ENCODE measurements at places on chromosomes 16 and 17.

DNA sequence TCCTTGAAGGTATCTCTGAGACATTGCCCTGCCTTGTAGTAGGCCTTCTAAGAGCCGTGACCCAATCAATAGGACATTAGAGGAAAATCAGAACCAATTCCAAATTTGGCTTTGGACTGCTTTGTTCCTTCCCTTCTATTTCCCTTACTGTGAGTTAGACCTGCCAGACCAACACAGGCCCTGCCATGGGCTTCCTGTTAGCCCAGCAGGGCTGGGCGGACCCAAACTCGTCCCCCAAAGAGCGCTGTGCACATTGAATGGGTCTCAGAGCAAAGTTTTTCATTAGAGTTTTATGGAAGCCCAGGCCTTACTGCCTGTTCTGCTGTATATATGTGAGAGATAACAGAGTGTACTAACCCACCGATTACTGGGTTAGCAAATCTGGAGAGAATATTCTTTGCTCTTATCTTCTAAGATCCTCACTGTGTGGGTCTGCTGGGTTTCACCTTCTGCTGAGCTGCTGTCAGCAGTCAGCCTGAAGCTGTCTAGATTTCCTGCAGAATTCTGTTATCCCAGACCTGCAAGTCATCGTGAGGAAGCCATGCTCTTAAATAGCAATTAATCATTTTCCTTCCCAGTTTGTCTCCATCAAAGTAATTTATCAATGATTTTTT is 5.7 kb downstream of the ARHGAP44 start:
- no peak for DNase-seq

- DNase-seq, result no peak
Measured at GRCh38 chr16:69012906-69013305, 92.5 kb upstream of the HAS3 start.

GRCh38 chr17:29616300-29617048 is 6.2 kb downstream of the CORO6 start:
- DNase-seq, result no peak

GRCh38 chr16:29146266-29146665 is 161.4 kb downstream of the LAT start:
- no peak for DNase-seq

DNA sequence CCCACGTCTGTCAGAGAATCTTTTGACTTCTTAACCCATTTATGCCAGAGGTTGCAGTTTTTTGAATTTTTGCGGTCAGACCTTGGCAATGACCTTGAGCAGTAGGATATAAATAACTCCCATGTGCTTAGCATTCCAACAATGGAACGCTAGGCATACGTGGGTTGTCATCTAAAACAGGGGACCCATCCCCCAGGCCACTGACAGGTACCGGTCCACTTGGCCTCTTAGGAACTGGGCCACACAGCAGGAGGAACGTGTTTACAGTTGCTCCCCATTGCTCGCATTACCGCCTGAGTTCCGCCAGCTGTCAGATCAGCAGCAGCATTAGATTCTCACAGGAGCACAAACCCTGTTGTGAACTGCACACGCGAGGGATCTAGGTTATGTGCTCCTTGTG is 76.8 kb upstream of the LGALS9 start:
- no peak for DNase-seq

DNA sequence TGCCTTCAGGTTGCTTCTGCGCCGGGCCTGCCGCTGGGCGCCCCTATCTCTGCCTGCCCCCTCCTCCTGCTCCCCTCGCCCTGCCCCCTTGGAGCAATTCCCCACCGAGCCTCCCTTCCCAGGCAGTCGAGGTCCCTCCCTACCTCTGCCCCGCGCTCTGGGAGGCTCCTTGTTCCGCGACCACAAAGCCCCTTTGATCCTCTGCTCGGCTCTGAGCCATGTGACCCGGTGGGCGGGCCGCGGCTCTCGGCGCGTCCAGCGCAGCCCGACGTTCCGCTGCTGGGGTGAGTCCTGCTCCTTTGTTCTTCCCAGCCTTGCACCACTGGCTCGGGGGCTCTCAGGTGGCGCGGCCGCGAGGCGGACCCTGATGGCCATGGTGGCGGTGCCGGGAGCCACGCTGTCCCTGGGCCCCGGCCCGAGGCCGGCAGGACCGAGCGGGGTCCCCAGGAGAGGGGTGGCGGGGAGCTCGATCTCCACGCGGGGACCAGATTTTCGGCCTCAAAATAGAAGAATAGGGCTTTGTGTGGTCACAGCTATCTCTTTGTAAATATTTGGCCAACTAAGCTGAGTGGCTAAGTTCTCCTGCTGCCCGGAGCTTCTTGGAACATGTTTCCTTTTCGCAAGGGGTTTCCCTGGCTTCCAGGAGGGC is 310.6 kb downstream of the SEC14L1 start:
- DNase-seq, result no peak

GRCh38 chr17:31660684-31661083 is 198.4 kb downstream of the COPRS start:
- no peak for DNase-seq

DNA sequence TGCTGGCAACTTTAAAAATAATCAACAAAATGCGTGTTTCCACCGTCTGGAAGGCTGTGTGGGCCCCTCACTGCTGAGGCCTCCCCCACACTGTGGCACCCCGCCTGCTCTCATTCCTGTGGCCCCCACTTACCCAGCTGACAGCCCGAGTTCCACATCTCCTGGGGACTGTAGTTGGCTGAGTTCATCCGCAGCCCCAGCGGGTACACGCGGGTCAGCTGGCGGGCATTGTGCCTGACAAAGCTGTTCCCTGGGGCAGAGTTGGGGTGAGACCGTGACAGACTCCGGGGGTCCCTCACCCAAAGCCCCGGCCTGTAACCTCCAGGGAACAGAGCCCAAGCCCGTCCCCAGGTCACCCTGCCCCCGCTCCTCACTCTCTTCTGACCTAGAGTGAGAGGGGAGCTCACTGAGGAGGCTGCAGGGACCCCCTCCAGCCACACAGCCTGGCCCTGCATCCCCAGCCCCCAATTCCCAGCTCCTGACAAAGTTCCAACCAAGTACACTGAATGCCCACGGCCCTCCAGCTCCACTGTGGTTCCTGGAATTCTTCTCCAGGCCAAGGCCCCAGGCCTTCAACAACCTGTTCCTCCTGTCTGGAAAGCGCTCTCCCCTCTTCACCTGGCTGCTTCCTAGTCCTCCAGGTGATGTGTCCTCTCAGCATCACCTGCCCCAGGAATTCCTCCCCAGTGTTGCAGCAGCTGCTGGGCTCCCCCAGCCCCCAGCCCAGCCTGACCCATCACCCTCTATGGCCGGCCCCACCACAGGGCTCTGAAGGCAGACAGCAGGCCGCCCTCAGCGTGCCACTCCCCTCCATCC is 18.0 kb downstream of the PLCD3 start:
- no peak for DNase-seq

- DNase-seq, result no peak
Measured at GRCh38 chr17:35728551-35728950, 2.9 kb upstream of the RASL10B start.

DNA sequence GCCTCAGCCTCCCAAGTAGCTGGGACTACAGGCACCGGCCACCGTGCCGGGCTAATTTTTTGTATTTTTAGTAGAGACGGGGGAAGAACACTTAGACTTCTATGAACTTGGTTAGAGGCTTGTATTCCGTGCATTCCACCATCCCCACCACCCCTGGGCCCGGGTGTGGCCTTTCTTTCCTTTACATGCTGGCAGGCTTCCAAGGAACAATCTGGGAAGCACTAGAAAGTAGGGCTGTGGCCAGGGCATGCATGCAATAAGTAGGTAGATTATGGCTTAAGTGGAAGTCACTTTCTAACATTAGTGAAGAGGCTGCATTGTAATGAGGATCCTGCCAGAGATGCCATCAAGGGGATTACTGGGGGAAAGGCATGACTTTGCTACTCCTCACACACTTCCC is 171.6 kb downstream of the SHISA6 start:
- DNase-seq, result no peak

DNA sequence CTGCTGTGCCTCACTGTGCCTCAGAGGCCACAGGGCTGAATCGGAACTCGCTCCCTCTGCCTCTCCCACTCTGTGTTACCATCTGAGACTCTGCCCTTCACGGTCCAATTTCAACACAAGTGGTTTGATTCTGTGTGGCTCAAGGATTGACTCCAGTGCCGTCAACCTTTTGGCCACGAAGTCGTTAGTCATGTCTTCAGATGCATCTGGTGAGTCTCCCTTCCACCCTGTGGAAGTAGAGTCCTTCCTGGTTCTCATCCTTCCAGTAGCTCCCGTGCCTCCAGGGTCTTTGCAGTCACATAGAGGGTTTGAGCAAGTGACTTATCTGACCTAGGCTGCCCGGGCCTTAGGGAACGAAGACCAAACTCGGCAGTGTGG is 51.2 kb downstream of the PGS1 start:
- DNase-seq, result no peak

DNA sequence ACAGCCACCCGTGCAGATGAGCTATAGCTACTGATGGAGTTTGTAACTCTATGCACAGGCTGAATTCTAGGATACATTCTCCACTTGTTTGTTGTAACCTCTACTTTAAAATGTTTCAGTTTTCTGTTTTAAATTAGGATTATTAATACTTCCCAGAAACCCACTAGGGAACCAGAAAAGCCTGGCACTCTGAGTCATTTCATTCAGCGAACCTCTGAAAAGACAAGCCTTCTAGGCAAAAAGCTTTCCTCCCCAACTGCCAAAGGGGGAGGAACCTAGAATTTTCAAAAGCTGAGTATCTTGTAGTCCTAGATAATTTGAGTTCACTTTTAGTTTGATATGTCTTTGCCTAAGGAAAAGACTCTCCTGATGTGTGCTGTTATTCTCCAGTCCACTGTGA is 43.2 kb downstream of the GOSR1 start:
- DNase-seq, result no peak

GRCh38 chr17:73336408-73337329 is 24.9 kb upstream of the CDC42EP4 start:
- no peak for DNase-seq

- DNase-seq, result peak; percentile 67
Measured at GRCh38 chr17:57852092-57852954, 2.5 kb upstream of the MRPS23 start.

- no peak for DNase-seq
Measured at GRCh38 chr16:79897104-79897452, 296.5 kb upstream of the MAF start.

GRCh38 chr17:75917141-75917916 is 12.6 kb upstream of the MRPL38 start:
- DNase-seq, result no peak

DNA sequence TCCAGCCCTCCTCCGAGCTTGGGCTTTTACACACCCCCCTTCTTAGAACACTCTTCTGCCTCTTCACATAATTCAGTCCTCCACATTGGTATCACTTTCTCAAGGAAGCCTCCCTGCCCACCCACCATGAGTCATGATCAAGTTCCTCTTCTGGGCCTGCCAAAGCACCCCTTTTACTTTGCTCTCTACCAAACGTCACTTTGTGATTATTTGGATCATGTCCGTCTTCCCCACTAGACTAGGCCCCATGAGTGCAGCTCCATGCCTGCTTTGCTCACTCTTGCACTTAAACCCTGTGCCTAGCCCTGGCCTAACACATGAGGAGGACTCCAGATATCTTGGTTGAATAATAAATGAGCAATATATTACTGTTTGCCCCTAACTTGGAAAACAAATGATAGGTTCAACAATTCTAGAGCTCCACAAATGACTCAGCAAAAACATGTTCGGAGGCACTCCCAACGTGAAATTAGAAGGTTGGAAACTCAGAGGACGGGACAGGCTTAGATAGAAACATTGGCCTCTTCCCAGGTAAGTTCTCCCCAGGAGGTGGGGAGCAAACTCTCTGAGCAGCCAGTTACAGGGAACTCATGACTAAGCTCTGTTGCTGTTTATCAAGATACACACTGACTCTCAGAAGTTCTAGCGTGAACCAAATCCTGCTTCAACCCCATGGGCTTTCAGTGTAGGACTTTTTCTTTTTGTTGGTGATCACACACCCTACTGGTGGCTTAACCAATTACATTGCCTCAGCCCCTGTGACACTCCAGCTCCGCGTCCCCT is 28.3 kb downstream of the G6PC1 start:
- DNase-seq, result peak; percentile 87

- DNase-seq, result no peak
Measured at GRCh38 chr17:82843904-82844680, 4.3 kb upstream of the ZNF750 start.

DNA sequence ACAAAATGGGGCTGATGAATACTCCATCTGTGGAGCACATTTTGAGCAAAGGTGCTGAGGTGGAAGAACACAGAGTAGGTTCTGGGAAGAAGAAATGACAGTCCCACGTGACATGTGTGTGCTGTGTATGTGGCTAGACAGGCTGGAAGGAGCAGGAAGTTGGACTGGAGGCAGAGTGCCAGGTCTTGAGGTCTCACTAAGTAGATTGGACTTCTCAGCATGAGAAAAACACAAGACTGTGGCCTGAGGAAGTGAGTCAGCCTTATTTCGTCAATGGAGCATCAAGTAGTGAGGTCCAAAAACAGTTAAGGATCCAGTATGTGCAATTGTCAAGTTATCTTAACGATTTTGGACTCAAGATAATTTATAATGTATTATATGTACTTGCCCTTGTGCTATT is 736.5 kb downstream of the KCNJ2 start:
- DNase-seq, result no peak

DNA sequence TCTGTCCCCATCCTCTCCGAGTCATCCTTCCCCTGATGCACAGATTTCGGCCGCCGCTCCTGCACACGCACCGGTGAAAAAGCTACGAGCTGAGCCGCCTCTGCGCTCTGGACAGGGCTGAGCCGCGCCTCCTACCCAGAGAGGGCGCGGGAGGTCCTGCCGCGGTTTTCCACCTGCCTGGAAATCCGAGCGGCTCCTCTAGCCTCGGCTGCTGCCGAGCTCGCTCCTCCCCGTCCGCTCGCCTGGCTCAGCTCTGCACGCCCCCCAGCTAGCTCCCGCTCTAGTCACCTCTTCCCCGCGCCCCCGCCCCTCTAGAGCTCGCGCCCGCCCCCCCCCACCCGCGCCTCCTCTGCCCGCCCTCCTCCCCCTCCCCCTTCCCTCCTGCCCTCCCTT is 198 bp upstream of the SHISA9 start:
- DNase-seq, result no peak

GRCh38 chr16:78903843-78904242 is 696.7 kb downstream of the MAF start:
- DNase-seq, result no peak

- DNase-seq, result no peak
Measured at GRCh38 chr16:4415538-4416199, 727 bp downstream of the CORO7 start.

DNA sequence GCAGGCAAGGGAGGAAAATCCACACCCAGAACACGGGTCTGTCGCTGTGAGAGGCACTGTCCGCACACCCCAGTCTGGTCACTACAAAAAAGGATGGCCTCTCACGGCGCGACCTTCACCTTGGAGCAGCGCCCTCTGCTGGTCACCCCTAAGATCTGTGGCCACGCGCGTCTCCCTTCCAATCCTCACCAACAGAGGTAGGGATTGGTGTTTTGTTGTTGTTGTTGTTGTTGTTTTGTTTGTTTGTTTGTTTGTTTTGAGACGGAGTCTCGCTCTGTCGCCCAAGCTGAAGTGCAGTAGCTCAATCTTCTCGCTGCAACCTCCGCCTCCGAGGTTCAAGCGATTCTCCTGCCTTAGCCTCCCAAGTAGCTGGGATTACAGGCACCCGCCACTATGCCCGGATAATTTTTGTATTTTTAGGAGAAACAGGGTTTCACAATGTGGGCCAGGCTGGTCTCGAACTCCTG is 15.0 kb upstream of the C17orf58 start:
- DNase-seq, result no peak

Data from vagina (tissue), 2 donors.